ENCODE measurements at places on chromosomes 1 and 21. TPM values are rescaled to one million over a fixed set of nuclear protein-coding genes. Genes with fewer than 3 reads are reported as not detected.

The WDR4 gene
- 6.3 TPM for total RNA-seq

The PEF1 gene
- total RNA-seq, result 59.8 TPM

The VWA1 gene
- 1.6 TPM for total RNA-seq

The ADPRS gene
- total RNA-seq, result 22.5 TPM

The CASQ2 gene
- not detected for total RNA-seq

The RGS16 gene
- 0.87 TPM for total RNA-seq
